Stimulated activated CD8-positive, alpha-beta memory T cell treated with anti-CD3 and anti-CD28 coated beads, Interleukin-7, amount 100 ng/mL, for 1 hour (primary cell): ENCODE measurements at places on chromosomes 3 and 15.

DNA sequence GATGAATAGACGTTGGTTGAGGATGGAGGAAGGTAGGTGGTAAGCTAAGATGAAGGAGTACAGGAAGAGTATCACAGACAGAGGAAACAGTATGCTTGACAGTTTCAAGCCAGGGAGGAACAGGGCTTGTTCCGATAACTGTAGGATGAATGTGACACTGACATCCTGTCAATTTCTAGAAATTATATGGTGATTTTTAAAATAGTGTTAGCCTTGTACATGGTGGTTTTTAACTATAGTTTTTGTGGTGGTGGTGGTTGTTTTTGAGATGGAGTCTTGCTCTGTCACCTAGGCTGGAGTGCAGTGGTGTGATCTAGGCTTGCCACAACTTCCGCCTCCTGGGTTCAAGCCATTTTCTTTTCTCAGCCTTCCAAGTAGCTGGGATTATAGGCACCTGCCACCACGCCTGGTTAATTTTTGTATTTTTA, 92.8 kb downstream of the FNDC3B start:
- no peak for DNase-seq

DNA sequence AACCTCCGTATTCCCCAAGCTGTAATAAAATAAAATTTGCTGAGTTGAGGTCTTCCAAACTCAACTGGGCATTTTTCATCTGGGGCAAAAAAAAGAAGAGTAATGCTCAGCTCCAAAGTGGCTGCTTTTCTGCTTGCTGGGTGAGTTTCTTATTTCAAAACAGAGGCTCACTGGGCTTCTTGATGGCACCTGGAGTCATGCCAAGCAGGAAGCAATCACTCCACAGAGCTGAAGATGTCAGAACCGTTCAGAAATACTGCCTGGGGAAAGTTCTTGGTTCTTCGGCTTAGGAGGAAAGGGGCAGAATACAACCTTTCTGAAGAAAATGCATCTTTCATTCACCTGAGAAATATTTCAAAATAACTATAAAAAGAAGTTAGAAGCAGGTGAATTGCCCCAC, 4.1 kb downstream of the CCR9 start:
- DNase-seq, result no peak

GRCh38 chr3:25856902-25857518, 67.1 kb downstream of the OXSM start:
- no peak for DNase-seq

DNA sequence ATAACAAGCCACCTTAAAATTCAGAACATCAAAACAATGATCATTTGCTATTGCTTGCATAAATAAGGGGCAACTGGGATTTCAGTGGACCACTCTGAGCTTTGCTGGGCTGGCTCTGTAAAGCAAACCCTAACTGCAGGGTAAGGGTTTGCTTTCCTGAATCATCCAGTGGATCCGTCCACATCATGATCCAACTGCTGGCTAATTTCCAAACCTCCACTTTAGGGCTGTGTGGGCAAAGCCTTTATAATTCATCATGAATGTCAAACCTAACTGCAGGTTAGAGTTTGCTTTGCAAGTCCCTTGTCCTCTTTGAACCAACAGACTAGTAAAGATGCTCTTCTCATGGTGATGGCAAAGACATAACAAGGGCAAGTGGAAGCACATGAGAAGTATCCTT, 76.1 kb downstream of the SYNPR start:
- DNase-seq, result no peak

DNA sequence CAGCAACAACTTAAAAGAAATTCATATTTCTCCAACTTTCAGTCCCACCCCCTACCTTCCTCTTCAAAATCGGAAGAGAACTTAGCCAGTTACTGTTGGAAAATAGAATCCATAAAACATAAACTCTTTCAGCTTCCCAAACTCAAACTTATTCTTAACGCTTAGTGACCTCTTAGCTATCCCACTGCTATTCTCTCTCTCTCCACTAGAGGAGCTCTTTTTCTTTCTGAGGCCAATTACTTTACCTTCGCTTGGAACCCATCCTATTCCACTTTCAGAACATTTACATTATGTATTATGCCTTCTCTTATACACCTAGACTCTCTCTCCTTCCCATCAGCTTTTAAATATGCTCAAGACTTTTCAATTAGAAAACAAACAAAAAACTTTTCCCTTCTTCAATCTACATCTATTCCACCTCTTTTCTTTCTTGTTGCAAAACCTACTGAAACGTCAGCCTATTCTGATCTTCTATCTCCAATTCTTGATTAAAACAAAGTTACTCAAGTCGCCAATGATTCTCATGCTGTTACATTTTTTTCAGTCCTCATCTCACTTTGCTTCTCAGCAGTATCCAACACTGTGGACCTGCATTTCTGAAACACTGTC, 13.4 kb upstream of the GHSR start:
- DNase-seq, result no peak

GRCh38 chr15:57540211-57540610, 51.5 kb upstream of the MYZAP start:
- DNase-seq, result no peak

DNA sequence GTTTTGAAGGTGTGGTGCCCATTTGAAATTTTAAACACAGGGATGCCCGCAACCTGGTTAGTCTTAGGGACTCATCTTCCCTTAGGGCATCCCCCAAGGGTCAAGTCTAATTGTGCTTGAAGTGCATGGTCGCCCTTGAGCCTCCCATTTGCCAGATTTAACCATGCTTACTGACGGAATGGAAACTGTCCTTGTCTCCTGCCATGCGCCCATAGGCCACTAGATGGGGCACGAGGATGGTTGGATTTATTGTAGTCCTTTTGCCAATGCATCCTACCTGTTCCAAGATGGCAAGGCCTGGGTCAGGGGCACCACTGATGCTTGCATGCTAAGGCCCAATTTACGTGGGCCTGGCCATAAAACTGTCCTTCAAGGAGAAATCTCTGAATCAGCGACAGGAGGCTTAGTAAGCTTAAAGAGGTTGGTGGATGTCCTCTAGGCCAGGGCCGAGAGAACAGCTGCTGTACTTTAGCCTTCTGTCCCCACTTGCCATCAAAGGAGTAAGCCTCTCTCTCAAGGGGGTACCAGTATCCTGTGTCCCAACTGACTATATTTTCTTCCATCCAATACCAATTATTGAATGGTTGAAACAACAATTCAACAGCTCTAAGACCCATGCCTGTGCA, 355.4 kb downstream of the OTOL1 start:
- no peak for DNase-seq

GRCh38 chr15:88315221-88315878, 58.8 kb upstream of the NTRK3 start:
- DNase-seq, result no peak

DNA sequence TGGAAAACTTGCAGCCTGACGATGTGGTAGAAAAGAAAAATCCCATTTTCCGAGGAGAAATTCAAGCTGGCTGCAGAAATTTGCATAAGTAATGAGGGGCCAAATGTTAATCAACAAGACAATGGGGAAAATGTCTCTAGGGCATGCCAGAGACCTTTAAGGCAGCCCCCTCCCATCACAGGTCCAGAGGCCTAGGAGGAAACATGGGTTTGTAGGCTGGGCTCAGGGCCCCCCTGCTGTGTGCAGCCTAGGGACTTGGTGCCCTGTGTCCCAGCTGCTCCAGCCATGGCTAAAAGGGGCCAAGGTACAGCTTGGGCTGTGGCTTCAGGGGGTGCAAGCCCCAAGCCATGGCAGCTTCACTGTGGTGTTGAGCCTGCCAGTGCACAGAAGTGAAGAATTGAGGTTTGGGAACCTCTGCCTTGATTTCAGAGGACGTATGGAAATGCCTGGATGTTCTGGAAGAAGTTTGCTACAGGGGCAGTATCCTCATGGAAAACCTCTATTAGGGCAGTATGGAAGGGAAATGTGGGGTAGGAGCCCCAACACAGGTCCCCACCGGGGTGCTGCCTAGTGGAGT, 75.9 kb upstream of the CADPS start:
- no peak for DNase-seq

DNA sequence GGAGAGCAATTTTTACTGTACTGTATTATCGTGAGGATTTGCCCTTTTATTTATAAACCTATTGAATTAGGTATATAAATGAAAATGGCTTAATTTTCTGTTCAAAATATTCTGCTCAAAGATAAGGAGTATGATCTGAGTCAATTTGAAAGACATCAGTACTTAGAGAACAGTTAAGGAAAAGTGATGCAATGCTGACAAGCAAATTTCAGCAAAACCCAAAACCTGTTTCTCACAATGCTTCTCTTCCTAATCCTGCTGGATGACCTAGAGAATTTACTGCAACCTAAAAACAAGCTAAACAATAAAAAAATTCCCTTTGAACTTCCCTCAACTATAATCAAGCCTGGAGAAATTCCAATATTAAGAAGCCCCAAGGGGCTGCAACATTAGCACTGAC, 82.7 kb downstream of the RFX7 start:
- DNase-seq, result no peak

DNA sequence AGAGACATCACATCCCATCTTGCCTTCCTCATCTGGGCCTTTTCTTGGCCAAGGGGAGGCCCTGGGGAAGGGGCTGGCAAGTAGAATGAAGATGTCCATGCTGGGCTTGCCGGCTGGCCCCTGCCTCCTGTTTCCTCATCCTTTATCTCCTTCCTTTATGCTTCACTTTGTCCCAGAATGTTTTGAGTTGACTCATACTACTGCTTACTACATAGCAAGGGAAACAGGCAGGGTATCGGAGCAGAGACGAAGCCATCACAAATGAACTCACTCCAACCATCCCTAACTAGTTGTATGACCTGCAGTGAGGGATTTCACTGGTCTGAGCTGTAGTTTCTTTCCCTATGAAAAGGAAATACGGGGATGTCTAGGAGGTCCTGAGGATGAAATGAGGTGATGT, 66.0 kb downstream of the CHDH start:
- DNase-seq, result no peak

DNA sequence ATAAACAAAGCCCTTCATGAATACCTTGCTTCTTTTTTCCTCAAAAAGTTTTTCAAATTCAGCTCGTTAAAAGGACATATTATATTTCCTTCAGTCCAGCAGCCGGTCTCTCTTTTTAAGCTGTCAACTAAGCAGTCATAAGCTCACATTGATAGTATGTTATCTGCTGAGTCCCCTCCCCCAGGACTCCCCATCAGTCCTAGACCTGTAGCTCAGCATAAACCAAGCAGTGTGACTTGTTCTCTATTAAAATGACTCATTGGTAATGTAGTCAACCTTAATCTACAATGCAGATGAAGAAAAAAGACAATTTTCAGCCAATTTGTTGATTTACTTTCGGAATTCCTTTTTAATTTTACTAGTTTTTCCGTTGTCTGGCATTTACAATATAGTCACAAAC, 483.8 kb downstream of the MECOM start:
- DNase-seq, result no peak

GRCh38 chr15:89556413-89557262, 18.6 kb upstream of the TICRR start:
- DNase-seq, result peak; percentile 7

- DNase-seq, result no peak
These were observed 24.7 kb downstream of the PTH1R start for GRCh38 chr3:46902188-46902631.
